ENCODE measurements at places on chromosomes 5 and 9. TPM values are rescaled to one million over a fixed set of nuclear protein-coding genes. Genes with fewer than 3 reads are reported as not detected.

NPR3 gene
- 2.8 TPM for total RNA-seq

OLFML2A gene
- total RNA-seq: 1.7 TPM

TXNDC8 gene
- total RNA-seq: not detected

SLC34A3 gene
- total RNA-seq: not detected

SLC6A3 gene
- not detected for total RNA-seq

GRM6 gene
- not detected for total RNA-seq

FBLL1 gene
- not detected for total RNA-seq

MSMP gene
- total RNA-seq: not detected

MARCHF11 gene
- not detected for total RNA-seq

FOXD4L4 gene
- 0.09 TPM for total RNA-seq
